Stimulated activated CD4-positive, alpha-beta T cell treated with anti-CD3 and anti-CD28 coated beads, Interleukin-15, amount 100 ng/mL, for 1 hour (primary cell): ENCODE measurements at places on chromosomes 16 and 17.

GRCh38 chr17:42408061-42408460 lies 15.0 kb downstream of the CAVIN1 start:
- DNase-seq: no peak

GRCh38 chr17:50452630-50453300 lies 15.9 kb downstream of the CHAD start:
- DNase-seq: no peak

DNA sequence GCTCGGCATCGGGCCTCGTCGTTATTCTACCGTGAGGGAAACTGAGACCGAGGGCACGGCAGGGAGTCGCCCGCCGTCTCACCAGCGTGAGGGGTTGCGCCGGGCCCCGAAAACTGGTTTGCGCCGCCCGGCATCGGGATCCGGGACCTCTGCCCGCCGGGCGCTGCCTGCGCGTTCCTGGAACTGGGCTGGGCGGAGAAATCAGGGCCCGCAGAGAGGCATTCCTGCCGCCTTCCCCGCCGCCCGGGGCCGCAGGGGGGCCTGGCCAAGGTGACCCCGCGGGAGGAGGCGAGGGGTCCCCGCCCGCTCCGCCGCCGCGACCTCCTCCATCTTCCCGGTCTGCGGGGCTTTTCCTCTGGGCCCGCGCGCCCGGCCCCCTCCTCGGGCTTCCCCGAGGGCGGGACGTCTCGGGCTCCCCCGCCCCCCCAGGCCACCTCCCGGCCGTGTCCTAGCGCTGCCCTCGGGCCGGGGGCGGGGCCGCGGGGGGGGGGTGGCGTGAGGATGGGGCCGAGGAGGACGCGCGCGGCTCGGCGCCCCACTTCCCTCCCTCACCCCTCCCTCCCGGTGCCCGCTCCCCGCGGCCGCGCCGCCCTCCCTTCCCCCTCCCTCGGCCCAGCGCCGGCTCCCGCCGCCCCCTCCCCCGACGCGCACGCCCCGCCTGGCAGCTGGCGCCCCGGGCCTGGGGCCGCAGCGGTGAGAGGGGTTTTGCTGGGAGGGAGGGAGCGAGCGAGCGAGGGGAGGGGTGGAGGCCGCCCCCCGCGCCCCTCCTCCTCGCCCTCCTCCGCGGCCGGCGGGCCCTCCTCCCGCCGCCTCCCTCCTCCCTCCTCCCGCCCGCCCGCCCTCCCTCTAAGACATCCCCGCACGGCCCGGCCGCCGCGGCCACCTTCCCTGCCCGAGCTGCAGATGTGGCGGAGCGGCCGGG lies at the start of gene GLIS2:
TSS of gene GLIS2 (plus strand) at position 882 of the 922 bp plus-strand sequence. CDS start 16,214 bp downstream, outside the sequence.
- no peak for DNase-seq

- DNase-seq: peak; percentile 10
Measured at GRCh38 chr17:17305281-17305801, 2.2 kb downstream of the NT5M start.
